Right kidney (tissue), 9 donors: ENCODE measurements at places on chromosomes 3 and 15.

DNA sequence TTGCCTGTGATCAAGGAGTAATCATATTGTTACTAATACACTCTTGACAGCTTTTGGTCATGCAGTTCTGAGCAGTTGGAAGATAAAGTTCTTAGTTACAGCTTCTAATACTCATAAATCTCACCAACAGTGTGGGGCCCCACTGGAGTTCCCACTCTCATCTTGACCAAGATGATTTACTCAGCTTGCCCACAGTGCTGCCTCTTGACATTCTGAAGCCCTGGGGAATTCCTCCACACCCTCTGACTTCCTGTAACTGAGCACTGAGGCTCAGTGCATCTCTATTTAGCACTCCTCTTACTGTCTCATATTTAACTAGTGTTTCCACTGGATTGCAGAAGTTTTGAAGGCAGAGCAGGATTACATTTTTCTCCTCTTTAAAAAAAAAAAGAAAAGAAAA, 1.9 kb upstream of the ARL6IP5 start:
- DNase-seq = peak; percentile 5

GRCh38 chr15:25674913-25675312, 188.2 kb downstream of the ATP10A start:
- no peak for DNase-seq

DNA sequence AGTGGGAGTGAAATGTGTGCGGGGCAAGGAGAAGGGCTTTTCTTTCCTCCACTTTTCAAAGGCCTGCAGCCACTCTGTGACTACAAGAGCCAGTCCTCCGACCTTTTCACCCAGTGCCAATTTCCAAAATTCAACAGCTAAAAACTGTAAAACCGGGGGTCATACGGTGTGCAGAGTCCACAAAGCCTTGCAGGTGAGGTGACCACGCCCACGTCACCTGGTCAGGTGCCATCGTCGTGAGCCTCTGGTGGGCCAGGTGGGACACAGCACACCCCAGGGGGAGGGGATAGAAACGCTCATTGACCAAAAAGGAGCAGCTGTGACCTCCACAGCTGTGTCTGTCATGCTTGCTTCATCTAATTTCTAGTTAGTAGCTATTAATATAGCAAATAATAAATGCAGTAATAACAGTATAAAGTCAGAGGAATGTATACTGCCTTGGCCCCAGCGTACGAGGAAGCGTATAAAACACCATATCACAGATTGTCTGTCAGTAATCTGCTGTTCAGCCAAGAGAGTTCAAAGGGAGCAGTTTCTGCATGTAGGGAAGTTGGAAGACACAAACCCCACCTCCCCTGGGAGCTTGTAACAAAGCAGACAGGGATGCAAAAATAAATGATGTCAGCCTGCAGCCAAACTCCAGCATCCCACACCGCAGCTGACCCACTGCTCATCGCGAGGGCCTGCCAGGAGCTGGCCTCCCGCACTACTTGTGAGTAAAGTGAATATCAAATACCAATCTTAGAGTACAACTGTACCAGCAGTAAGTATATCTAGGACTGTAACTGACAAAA, 86.7 kb downstream of the VGLL4 start:
- DNase-seq = no peak

DNA sequence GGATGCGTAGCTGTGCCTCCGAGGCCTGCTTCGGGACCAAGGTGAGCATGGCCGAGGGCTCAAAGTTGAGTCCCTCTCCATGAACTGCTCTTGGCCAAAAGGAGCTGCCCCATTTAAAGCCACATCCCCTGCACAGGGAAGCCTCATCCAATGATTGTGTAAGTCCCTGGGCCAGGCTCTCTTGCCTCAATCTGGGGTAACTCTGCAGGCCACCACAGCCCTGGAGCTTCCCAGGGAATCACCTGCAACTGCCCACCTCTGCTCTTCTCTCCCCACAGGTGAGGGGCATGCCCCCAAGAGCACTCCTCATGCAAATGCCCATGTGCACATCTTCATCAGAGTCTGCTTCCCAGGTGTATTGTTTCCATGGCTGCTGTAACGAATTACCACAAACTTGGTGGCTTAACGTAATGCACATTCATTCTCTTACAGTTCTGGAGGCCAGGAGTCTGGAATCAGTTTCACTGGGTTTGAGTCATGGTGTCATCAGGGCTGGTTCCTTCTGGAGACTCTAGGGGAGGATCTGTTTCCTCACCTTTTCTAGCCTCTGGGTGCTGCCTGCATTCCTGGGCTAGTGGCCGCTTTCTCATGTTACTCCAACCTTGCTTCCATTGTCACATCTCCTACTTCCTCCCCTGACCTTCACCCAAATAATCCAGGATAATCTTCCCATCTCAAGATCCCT, 25.0 kb upstream of the LOXL1 start:
- DNase-seq = no peak
